ENCODE measurements at places on chromosomes 5 and 9.
A peak's percentile ranks its signal among the peaks of the same experiment; 100 is the strongest.

DNA sequence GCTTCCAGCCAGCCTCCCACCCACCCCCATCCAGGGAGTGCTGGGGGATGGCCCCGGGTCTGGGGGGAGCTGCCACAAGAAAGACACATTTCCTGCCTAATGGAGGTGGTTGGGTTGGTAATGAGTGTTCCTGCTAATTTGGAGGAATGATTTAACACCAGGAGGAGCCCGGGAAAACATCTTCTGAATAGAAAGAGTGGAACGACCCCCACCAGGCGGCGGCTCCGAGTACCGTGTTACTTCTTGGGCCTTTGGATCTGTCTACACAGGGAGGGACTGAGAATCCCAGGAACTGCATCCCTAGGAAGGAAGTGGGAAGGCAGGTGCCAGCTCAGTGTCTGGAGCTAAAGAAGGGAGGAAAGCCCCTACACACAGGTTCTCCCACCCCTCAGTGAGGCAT lies 64.6 kb downstream of the TSPAN17 start:
- DNase-seq: no peak

- no peak for DNase-seq
These were observed 45.1 kb downstream of the KIAA1958 start for GRCh38 chr9:112531666-112532282.

GRCh38 chr5:180575571-180575970 lies 15.7 kb downstream of the SCGB3A1 start:
- DNase-seq: no peak

DNA sequence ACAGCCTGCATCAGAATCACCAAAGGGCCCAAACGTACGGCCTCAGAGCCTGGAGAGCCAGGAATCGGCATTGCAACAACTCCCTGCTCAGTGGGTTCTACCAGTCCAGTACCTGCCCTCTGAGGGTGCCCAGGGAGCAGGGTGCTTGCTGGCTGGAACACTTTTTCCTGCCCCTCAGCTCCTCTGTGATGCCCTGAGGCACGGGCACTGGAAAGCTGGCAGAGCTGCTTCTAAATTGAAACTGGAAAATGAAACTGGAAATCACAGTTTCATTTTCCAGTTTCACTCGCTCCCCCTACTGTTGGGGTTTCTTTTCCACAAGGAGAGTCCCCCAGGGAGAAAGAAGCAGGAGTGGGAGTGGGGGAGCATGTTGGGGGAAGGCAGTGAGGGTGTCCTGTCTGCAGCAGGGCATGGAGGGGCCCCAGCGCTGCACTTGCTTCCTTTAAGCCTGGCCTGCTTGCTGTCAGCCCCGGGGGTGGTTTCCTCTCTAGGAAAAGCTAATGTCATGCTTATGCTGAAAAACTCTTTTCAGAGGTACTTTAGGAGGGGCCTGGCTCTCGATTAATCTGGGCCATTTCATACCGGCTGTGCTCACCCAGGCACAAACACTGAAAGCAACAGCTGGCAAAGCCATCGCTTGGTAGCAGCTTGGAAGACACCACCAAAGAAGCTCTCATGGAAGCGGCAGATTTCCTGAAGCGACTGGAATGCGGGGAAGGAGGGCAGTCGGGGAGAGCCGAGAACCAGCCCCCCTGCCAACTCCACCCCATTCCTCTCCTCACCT lies 26.2 kb downstream of the IRF1 start:
- no peak for DNase-seq

GRCh38 chr5:146339715-146340259 lies 1.1 kb downstream of the POU4F3 start:
- DNase-seq: no peak

DNA sequence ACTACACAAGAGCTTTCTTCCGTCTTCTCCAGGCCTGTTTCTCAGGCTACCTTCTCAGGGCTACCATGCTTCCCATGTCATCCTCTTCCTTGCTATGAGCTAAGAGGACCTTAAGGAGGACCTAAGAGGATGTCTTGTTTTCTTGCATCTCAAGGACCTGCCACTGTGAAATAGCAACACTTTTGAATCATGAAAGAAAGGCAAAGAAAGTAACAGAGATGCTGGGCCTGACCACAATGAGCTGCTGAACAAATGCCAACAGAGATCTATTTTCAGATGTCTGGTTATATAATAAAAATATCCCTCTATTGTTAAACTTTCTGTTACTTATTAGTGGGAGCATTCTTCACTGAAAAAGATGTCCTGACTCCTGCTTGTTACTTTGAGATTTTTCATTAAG lies 36.7 kb upstream of the ANXA1 start:
- DNase-seq: no peak

DNA sequence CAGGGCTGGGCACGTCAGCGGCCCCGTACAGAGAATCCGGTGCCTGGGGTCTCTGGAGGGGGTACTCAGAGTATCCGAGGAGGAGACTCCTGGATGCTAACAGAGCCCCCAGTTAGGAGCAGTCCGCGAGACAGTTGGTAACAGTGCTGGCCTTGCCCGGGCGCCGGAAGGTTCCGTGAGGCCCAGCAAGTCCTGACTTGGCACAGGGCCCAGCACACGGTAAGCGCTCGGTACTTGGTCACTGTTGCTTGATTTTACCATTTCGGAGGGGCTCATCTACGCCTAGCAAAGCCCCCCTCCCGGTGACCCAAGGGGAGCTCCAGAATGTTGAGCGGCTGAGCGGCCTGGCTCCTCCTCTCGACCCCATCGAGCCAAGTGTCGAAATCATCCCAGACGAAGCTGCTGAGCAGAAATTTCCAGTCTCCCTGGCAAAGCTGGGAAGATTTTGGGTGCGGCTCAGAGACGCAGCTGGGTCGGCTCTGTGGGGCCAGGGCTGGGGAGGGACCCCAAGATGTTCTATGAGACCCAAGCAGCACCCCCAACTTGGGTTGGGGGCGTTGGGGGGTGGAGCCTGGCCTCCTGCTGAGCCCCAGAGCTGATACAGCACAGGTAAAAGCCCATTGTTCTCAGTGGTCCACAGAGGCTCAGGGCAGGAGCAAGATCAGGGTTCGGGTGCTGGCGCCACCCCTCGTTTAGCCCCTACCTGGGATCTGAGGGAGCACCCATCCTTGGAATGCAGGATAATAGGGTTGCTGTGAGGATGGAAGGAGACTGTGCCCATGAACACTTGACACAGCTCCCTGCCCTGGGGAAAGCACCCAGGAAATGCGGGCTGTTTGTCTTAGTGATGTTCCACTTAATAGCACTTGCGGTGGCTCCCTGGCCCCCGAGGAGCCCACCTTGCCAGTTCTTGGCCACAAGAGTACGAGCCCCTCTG lies 137.2 kb downstream of the C9orf50 start:
- peak; percentile 55 for DNase-seq

GRCh38 chr9:133547116-133547515 lies 12.6 kb downstream of the ADAMTSL2 start:
- DNase-seq: no peak

DNA sequence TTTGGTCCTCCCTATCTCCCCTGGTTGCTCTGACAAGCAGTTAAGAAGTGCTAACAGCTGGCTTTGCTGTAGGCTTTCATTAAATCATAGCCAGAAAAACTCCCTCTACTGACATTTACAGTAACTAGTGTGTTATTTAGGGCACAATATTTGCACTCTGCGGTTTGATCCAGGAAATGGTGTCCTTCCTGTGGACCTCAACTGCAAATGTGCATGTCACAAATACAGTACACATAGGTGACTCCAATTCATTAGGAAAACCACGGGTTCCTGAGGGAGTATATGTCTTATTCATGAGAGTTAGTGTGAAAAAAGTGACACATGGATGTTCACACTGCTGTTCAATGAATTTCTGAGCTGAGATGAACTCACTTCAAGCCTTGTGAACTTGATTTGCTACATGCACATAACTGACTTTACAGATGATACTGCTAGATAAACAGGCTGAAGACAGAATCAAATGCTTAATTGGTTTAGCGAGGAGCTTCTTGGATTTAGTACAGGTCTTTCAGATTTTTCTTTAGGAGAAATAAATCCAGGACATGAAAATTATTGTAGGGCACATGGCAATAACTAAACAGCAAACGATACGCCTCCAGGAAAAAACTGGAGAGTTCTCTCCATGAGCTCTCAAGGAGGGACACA lies 281.5 kb downstream of the EFNA5 start:
- no peak for DNase-seq

- no peak for DNase-seq
These were observed 103.1 kb downstream of the BNC2 start for GRCh38 chr9:16767366-16767765.

DNA sequence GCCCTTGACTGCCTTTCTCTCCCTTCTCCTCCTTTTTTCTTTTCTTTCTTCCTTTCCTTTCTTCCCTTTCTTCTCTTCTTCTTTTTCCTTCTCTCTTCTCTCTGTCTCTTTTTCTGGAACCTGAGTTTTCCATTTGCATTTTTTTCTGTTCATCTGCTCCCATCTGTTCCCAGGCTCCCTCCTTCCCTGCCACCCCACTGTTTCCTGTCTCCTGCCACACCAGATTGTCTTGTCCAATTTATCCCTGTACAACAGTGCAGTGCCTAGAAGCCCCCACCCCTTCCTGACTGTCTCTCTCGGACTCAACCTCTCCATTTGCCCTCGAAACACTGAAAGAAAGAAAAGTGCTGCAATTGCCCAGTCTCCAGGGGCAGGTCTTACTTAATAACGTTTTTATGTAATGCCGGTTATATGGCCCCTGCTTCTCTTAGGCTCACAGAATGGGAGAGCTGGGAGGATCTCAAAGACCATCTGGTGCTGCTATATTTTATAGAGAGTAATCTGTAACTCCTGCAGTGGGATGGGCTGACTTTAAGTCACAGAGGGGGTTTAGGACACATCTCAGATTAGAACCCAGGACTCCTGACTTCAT lies 101.4 kb downstream of the RALGPS1 start:
- DNase-seq: no peak

DNA sequence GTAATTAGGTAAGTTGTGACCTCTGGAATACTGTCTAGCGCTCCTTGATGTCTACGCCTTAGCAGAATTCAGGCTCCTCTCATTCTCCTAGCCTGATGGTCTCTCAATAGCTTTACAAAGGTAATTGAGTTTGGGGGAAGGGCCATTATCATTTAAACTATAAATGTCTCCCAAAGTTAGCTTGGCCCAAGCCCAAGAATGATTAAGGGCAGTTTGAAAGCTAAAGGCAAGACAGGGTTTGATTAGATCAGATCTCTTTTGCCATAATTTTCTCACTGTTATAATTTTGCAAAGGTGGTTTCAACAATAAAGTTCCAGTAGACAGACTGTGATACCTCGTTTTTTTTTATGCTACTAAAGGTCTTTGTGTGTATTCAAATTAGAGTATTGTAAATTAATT lies 3.7 kb upstream of the SLC30A5 start:
- DNase-seq: no peak

Measured in BE2C (cell line).